ENCODE measurements at places on chromosomes 3 and 15.
A peak's percentile ranks its signal among the peaks of the same experiment; 100 is the strongest.

GRCh38 chr15:71093054-71094024, 21.9 kb upstream of the THSD4 start:
- DNase-seq: no peak

DNA sequence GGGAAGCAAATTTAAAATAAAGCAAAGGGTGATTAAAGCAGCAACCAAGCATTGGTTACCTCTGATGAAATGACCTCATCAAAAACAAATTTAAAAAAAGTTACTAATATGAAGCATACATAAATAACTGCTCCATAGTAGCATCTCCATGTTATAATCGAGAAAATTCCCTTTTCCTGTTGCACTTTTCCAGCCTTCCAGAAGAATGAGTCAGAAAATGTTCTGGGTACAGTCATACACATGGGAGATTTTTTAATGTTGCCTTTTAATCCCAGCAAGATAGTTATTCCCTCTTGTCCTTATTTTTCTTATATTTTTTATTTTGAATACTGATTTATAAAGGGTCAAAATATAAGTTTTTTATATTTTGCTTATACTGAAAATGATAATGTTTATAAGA, 2.6 kb upstream of the TMCO5A start:
- no peak for DNase-seq

DNA sequence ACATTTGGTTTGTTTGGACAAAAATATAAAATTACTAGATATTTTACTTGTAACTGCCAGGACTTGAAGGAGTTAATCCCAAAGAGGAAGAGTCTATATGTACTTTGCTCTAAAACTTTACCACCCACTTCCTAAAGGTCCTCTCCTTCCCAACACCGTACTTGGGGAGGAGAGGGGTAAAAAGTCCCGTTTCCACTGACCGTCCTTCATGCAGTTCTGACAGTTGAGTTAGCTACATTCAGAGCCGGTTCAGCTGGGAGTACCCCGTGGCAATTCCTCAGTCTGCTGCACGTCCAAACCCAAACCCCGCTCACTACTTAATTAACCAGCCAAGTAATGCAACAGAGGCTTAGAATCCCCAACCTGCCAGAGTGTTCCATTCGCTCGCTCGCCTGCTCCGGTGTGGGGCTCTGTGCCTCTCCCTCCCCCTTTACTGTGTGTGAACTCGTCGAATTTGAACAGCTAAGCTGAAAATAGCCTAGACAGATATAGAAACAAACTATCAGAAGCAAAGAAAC, 519.7 kb downstream of the FOXP1 start:
- DNase-seq: peak; percentile 63

DNA sequence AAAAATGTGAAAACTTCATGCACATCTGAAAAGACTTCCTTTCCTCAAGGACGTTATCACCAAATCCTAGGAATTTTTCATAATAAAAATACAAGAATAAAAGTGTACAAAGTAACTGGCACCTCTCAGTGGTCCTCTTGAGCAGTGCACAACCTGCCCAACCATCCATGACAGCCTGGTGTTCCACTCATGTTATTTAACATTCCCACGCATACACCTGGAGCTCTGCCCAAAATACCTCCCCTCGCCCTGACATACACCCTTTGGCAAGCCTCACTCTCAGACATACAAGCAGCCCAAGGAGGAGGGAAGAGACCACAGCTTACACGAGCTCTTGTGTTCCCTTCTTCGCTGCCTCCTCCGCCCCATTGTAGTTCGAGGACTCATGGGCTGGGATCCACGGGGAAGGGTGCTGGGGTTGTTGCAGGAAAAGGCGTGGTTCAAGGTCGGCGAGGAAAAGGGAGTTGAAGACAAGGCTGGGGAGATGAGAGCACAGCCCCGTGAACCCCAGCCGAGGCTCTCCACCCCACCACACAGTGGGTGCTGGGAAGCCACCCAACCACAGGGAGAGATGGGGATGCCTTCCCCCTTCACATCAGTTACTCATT, 23.3 kb downstream of the GRIP2 start:
- no peak for DNase-seq

DNA sequence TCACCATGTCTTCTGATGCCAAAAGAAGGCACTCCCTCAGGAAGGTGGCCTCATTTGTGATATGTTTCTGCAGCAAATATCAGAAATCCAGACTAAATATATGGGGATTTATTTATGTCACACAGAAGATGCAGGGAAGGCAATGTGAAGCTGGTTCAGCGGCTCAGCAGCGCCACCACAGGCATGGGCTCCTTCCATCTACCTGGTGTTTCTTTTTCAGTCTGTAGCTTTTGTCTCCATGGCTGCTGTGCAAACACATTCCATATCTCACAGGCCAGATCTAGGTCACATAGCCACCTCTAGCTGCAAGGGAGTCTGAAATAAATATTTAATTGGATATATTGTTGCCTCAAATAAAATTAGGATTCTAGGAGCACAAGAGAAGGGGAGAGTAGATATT, 502.1 kb upstream of the IL12A start:
- no peak for DNase-seq

GRCh38 chr3:166191411-166191810, 354.2 kb upstream of the BCHE start:
- DNase-seq: no peak

DNA sequence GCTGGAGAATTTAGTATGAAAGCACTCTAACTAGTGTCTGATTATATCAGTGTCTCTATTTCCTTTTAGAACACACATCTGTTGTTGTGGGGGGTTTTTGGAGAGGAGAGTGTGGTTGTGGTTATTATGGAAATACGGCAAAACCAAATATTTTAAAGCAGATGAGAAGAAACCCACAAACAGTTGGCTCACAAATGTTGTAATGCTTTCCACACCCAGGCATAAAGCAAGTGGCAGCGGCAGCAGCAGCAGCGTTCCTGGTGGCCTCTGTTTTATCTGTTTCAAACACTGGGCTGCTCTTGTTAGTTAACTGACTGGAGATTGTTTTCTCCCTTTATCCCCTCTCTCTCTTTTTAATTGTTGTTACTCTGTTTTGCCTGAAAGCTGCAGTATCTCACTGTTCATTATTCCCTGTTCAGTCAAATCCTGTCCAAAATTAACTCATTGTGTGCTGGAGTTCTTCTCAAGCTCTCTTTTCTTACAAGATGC, 1045.5 kb upstream of the NR2F2 start:
- DNase-seq: peak; percentile 52

DNA sequence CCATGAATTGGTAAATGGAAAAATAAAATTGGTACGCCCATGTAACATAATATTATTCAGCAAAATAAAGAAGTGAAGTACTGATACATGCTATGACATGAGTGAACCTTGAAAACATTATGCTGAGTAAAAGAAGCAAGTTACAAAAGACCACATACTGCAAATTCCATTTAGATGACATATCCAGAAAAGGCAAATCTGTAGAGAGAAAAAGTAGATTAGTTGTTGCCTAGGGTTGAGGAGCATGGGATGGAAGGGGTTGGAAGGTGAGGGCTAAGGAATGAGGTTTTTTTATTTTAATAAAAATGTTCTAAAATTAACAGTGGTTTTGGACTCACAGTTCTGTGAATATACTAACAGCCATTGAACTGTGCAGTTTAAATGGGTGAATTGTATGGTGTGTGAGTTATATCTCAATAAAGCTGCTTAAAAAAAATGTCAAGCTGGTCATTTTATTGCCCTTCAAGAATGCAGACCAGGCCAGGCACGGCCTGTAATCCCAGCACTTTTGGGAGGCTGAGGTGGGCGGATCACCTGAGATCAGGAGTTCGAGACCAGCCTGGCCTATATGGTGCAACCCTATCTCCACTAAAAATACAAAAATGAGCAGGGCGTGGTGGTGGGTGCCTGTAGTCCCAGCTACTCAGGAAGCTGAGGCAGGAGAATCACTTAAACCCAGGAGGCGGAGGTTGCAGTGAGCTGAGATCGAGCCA, 8.1 kb upstream of the DLG1 start:
- no peak for DNase-seq

Data from activated CD4-positive, alpha-beta T cell treated with anti-CD3 and anti-CD28 coated beads, Interleukin-10, Interleukin-2, amounts not matched to agents 100 ng/mL and 50 ng/mL, durations not matched to agents 16 hours and 8 hours (primary cell).